Caco-2 (cell line): ENCODE measurements at places on chromosomes 5 and 9.

DNA sequence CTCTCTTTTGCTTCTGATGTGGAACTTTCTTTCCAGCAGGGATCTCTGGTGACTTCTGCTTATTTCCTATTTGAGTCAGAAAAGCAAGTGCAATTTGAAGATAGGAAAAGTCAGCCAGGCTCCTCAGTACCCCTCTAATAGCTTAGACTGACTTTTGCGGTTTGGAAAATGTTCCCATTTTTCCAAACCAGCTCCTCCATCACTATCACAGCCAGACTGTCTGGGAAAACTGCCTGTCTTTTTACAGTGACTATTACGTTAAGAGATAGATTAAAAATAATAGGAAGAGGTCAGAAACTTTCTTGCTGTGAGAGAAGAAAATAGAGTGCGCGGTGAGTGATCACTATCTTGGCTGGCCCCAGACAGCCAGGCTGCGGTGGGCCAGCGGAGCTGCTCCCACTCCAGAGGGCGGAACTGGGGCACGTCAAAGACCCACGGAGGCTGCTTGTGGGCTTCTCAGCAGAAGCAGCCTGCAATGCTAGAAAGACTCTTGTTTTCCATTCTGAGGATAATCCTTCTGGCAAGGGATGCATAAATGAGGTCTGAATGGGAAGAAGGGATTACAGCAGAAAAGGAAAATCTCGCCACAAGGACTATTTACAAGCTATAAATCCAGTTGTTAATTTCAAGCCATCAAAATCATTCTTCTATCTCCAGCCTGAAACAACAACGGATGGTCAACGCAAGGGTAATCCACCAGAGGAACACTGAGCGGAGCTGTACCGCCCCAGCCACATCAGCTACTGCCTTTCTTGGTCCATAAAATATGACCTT lies 151.0 kb upstream of the MSX2 start:
- H3K4me1 ChIP-seq = no peaks in the 10 kb centered on the region
- no peak overlapping the region for H3K27ac ChIP-seq
- no peaks in the 10 kb centered on the region for H3K27me3 ChIP-seq

DNA sequence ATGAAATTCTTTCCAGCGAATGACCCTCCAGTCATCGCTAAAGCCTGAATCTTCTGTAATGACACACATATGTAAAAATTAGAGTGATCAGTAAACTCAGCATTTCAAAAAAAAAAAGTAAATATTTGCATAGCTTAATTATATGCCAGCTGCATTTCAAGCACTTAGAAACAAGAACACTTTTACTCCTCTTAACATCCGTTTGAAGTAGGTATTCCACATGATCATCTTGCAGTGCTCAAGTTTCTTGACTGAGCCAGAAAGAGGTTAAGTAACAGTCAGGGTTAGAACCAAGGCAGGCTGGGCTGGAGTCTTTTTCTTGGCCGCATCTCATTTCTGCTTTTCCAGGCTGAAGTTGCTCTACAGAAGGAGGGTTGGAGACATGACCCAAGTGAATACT lies 27.6 kb downstream of the EGFLAM start:
- DNase-seq = no peak
- no peaks in the 10 kb centered on the region for H3K36me3 ChIP-seq
- H3K4me1 ChIP-seq = no peaks in the 10 kb centered on the region
- H3K27ac ChIP-seq = no peak overlapping the region
- H3K27me3 ChIP-seq = no peaks in the 10 kb centered on the region
- H3K4me3 ChIP-seq = no peak overlapping the region

GRCh38 chr5:168390491-168390890 lies 95.8 kb upstream of the RARS1 start:
- DNase-seq = no peak
- H3K4me1 ChIP-seq = peaks cover 13% of the 10 kb centered on the region
- no peaks in the 10 kb centered on the region for H3K27me3 ChIP-seq
- H3K27ac ChIP-seq = no peak overlapping the region
- no peak overlapping the region for H3K4me3 ChIP-seq
- peaks cover 2% of the 10 kb centered on the region for H3K36me3 ChIP-seq

DNA sequence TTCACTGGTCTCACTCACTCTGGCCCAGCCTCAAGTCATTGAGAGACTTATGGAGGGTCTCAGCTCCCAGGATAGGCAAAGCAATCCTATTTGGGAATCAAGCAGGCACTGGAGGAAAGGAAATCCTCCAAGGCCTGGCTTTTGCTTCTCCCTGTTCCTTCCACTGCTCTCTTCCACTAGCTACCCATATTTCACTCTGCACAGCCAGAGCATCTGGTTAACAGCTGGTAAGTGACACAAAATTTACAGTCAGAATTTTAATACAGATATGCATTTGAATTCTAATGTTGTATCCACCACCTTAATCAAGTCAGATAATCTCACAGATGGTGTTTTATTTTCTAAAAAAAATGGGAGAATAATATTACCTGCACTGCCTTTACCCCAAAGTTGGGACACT lies 868 bp upstream of the C1QTNF2 start:
- no peaks in the 10 kb centered on the region for H3K4me1 ChIP-seq
- no peak overlapping the region for H3K27ac ChIP-seq
- no peaks in the 10 kb centered on the region for H3K27me3 ChIP-seq

- no peak for DNase-seq
- no peaks in the 10 kb centered on the region for H3K4me1 ChIP-seq
- no peaks in the 10 kb centered on the region for H3K27me3 ChIP-seq
- H3K4me3 ChIP-seq = no peak overlapping the region
- peaks cover 1% of the 10 kb centered on the region; the same call in 1 of the 2 replicates for H3K36me3 ChIP-seq
Measured at GRCh38 chr5:37355161-37355560, 15.7 kb downstream of the NUP155 start.

DNA sequence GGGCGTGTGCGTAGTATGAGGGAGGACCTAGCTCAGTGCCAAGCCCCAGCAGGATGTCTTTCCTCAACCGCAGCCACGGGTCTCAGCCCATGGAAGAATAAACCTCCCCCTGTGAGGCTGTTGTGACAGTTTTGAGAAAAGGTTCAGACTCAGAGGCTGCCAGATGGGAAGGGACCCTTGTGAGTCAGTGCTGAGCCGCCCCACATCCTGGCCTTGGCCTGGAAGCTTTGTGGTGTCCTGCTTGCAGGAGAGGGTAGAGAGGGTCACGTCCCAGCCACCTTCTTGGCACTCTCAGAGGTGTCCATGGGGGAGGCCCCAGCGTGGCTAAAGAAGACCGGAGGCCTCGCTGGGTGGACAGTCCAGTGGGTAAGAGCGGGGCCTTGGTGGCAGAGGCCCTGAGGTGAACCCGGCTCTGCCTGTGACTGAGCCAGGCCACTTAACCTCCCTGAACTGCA lies 2.8 kb downstream of the GRHPR start:
- no peaks in the 10 kb centered on the region for H3K27me3 ChIP-seq
- no peak for DNase-seq
- no peak overlapping the region for H3K27ac ChIP-seq
- no peak overlapping the region for H3K4me3 ChIP-seq
- H3K36me3 ChIP-seq = peaks cover 4% of the 10 kb centered on the region

GRCh38 chr9:6910032-6910431 lies 152.3 kb downstream of the KDM4C start:
- no peak overlapping the region for H3K27ac ChIP-seq
- H3K27me3 ChIP-seq = no peaks in the 10 kb centered on the region
- H3K4me3 ChIP-seq = no peak overlapping the region
- peaks cover 8% of the 10 kb centered on the region; the same call in 1 of the 2 replicates for H3K4me1 ChIP-seq
- no peak for DNase-seq

DNA sequence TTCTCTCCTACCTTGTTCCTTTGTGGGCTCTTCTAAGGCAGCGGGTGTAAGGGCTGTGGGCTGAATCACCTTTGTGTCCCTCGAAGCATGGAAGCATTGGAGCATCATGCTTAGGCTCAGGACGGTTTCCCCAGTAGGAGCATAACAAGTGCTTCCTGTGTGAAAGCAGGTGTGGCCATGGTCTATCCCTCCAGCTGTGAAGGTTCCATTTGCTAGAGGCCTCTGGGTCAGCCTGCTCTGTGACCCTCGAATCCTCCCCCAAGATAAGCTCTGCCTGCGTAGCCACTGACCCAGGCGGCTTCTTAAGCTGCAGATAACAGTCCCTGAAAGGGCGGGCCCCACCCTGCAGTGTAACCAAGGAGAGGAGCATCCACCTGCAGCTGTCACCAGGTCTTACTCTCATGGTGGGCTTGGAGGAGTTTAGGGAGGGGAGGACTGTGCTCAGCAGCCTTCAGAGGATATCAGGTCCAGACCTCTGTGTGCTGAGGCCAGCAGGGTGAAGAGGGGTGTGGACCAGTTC lies 8.4 kb upstream of the NDST1 start:
- H3K27ac ChIP-seq = peak overlapping the region; percentile 66
- peaks cover 2% of the 10 kb centered on the region; the same call in 1 of the 2 replicates for H3K36me3 ChIP-seq
- peaks cover 41% of the 10 kb centered on the region for H3K4me1 ChIP-seq

DNA sequence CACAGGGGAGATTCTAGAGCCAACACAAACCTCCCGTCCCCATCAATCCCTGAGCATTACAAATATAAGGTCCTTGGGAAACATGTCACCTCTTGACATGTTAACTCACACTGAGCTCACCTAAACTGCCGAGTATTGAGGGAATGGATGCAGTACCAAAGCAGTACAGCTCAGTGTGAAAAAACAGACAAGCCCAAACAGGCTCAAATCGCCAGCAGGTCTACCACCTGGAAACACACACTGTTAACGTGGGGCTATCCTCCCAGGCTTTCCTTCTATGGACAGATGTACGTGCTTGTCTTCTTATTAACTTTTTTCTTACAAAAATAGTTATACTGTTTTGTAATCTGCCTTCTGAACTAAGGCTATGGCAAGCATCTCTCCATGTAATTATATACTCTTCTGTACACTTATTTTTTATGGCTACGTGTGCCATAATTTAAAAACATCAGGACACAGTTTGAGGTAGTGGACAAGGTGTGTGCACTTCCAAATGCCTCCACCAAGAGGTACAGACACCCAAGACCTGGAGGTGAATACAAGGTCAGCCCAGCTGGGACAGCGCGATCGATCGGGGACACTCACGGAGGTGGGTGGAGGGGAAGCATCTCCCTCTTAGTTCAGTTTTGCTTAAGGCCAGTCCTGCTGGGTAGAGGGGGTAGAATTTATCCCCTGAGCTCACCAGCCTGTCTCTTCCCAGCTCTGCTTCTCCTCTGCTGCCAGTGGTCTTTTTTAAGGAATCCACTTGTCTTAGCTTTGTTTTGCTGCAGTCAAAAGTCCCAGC lies 76.5 kb downstream of the DAP start:
- no peaks in the 10 kb centered on the region for H3K4me1 ChIP-seq
- peaks cover 2% of the 10 kb centered on the region; the same call in 1 of the 2 replicates for H3K36me3 ChIP-seq
- H3K27me3 ChIP-seq = no peaks in the 10 kb centered on the region
- no peak overlapping the region for H3K4me3 ChIP-seq

DNA sequence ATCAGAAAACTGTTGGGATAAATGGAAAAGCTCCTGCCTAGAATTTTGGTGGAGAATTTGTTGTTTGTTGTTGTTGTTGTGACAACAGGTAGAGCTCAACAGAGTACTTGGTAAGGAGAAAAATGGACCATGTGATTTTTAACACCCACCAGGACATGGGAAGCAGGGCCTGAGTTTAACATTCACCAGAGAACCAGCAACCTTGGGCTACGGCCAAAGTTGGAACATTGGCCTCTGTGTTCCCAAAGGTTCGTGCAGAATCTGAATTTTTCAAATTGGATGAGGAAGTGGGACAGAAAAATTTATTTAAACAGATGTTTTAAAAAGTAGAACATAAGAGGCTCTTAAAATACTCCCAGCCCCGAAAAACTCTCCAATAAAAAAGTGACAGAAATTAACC lies 127.0 kb downstream of the GNA14 start:
- H3K4me3 ChIP-seq = no peak overlapping the region
- no peak overlapping the region for H3K27ac ChIP-seq
- no peaks in the 10 kb centered on the region for H3K36me3 ChIP-seq
- DNase-seq = no peak

- H3K27ac ChIP-seq = no peak overlapping the region
- DNase-seq = no peak
- no peaks in the 10 kb centered on the region for H3K4me1 ChIP-seq
- no peaks in the 10 kb centered on the region for H3K36me3 ChIP-seq
Measured at GRCh38 chr9:73951147-73951546, 546.0 kb upstream of the RORB start.

- no peak overlapping the region for H3K27ac ChIP-seq
- no peaks in the 10 kb centered on the region for H3K27me3 ChIP-seq
- H3K4me3 ChIP-seq = no peak overlapping the region
- H3K36me3 ChIP-seq = no peaks in the 10 kb centered on the region
- no peak for DNase-seq
Measured at GRCh38 chr5:9173281-9174048, 372.4 kb downstream of the SEMA5A start.

- H3K27me3 ChIP-seq = no peaks in the 10 kb centered on the region
- no peak overlapping the region for H3K27ac ChIP-seq
- DNase-seq = no peak
- H3K4me3 ChIP-seq = no peak overlapping the region
- no peaks in the 10 kb centered on the region for H3K4me1 ChIP-seq
Measured at GRCh38 chr5:17852740-17853139, 218.5 kb downstream of the TAF11L14 start.

GRCh38 chr5:153513156-153513555 lies 22.7 kb downstream of the GRIA1 start:
- H3K27me3 ChIP-seq = no peaks in the 10 kb centered on the region
- DNase-seq = no peak
- H3K4me1 ChIP-seq = no peaks in the 10 kb centered on the region
- H3K36me3 ChIP-seq = no peaks in the 10 kb centered on the region

DNA sequence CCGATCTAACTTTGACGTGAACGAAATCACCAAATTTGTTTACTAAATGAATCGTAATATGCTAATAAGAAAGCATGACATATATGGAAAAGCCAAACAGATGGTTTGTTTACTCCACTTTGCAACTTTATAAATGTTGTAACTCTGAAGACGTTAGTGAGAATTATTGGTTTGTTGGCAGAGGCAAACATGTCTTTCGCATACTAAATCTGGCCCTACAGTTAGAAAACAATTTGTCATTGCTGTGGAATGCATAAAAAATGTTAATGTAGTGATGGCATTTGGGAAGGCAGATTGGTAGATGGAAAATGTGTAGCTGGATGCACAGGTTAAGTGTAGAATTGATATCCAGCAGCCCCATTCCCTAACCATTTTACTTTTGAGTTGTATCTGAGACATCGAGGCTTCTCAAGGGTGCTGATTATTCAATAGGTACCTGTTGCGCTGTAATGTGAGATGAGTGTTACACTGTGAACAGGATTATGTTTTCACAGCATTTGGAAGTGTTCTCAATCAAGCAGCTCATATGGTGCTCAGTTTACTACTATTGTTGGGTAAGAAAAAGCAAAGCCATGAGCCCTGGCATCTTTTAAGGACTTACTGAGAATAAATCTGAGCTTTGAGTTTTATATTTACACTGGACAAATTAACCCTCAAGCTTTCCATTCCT lies 444.8 kb downstream of the BNC2 start:
- no peak for DNase-seq
- no peak overlapping the region for H3K4me3 ChIP-seq
- no peaks in the 10 kb centered on the region for H3K36me3 ChIP-seq
- H3K4me1 ChIP-seq = no peaks in the 10 kb centered on the region
- no peaks in the 10 kb centered on the region for H3K27me3 ChIP-seq

GRCh38 chr9:31394015-31394473 lies 990.4 kb upstream of the ACO1 start:
- no peak overlapping the region for H3K27ac ChIP-seq
- no peaks in the 10 kb centered on the region for H3K4me1 ChIP-seq
- H3K4me3 ChIP-seq = no peak overlapping the region
- H3K36me3 ChIP-seq = no peaks in the 10 kb centered on the region

GRCh38 chr5:61289241-61289640 lies 42.8 kb upstream of the ZSWIM6 start:
- H3K36me3 ChIP-seq = no peaks in the 10 kb centered on the region
- peaks cover 14% of the 10 kb centered on the region; the same call in 1 of the 2 replicates for H3K4me1 ChIP-seq
- no peak overlapping the region for H3K27ac ChIP-seq
- no peak overlapping the region for H3K4me3 ChIP-seq

GRCh38 chr5:156326718-156327259 lies at the start of gene SGCD:
SGCD (plus strand) TSS chr5:156327164.
- H3K27ac ChIP-seq = no peak within 1 kb of the TSS
- H3K4me1 ChIP-seq = no peaks in the 10 kb centered on the region
- DNase-seq = no peak
